Activated T-cell treated with anti-CD3 and anti-CD28 coated beads for 1 hour (primary cell): ENCODE measurements at places on chromosomes 13 and 19.
A peak's percentile ranks its signal among the peaks of the same experiment; 100 is the strongest.

DNA sequence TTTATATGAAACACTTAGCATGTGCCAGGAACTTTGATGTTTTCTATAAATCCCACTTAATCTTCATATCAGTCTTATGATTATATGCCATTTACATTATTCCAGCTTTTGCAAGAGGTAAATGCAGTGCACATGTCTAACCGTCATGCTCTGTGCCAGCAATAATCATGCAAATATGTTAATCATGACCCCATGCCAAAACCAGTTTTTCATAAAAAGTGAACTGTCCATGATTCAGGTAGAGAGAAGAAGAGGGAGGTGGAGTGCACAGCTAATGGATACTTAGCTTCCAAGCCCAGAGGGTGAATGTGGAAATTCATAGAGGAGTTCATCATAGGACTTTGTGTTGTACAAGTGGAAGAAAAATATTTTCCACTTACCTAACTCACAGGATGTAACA lies 458.4 kb downstream of the TBC1D4 start:
- DNase-seq = no peak

GRCh38 chr19:3353493-3353892 lies 12.9 kb upstream of the NFIC start:
- no peak for DNase-seq

DNA sequence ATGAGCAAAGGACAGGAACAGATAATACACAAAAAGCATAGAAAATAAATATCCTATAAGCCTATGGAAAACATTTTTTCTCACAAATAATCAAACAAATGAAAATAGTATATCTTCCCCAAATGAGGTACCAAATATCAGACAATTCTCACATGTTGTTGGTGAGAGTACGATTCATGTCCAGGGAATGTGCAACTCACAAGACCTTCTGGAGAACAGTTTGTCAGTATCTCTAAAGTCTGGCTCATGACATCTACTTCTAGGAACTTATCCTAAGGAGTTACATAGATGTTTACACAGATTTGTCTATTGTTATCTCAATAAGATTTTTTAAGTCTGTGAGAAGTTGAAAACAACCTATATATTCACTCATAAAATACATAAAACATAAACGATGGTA lies 80.3 kb upstream of the ARHGEF7 start:
- no peak for DNase-seq

DNA sequence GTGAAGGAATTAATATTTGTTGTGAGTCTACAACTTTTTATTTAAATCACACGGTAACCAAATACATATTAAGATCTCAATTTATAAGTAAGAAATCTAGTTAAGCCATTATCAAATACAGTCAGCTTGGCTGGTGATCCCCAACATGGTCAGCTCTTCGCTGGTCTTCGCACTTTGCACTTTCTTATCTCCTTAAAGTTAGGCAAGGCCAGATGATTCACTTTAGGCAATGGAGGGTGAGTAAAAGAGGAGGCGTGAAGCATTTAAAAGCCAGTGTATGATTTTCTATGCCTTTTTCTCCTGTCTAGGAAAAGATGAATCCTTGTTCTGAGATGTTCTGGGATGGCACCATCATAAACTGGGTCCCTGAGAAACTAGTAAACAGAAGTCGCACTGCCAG lies 793.7 kb upstream of the ARGLU1 start:
- no peak for DNase-seq

DNA sequence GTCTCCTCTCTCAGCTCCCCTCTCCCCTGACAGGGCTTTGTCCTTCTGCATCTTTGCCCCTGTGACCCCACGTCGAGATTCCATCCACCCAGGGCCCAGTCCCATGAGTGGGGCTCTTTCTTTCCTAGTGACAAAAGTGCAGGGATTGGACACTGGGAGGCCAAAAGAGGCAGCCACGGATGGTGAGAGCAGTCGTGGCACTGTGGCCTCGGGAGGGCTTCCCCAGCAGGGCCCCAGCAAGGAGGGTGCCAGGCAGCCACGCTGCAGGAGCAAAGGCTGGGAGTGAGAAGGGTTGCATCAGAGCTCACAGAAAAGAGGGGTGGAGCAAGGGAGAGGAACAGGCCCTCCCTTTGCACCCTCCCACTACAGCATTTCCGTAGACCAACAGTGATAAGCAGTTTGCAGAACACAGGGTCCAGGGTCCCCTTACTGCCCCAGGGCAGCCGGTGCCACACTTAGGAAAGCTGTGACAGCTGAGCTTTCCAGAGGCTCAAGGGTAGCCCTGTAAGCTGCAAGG lies 4.9 kb downstream of the ZSCAN1 start:
- DNase-seq = no peak

DNA sequence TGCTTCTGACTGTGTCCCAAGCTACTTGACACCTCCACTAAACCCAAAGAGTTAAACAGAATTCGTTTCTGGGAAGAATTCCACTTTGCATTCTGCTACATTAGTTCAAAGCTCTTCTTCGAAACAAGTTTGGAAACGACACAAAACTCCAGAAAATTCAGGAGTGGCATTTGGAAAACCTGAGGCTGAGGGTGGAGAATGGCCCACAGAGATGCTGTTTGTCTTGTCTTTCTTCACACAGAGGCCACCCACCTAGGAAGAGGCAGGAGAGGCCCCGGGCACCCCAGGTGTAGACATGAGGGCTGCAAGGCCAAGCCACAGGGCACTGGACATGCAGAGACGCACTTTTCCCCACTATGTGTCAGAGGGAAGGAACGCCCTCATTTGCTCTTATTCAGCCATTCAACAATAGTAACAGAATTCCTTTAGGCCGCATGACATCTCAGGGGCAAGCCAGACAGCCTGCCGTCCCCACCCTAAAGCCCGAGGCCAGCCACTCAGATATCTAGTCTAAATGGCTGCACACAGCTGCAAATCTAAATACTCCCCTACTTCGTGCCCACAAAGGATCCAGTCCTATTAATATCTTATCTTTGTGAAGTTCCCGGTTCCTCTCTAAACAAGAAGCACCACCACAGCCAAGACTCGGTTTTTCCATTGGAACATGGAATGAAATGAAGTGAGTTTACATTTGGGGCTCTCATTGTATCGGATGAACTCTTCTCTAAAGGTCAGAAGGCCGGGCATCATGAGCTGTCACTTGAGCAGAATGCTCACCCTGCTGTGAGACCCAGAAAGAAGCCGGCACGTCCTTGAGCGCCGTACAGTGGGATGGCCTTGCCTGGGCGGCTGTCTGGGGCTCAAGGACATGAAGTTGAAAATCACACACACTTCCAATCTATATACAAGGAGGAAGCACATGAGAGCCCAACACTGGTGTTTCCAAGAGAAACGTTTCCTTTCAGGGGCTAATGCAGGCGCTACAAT lies 19.8 kb downstream of the COL4A1 start:
- DNase-seq = no peak

DNA sequence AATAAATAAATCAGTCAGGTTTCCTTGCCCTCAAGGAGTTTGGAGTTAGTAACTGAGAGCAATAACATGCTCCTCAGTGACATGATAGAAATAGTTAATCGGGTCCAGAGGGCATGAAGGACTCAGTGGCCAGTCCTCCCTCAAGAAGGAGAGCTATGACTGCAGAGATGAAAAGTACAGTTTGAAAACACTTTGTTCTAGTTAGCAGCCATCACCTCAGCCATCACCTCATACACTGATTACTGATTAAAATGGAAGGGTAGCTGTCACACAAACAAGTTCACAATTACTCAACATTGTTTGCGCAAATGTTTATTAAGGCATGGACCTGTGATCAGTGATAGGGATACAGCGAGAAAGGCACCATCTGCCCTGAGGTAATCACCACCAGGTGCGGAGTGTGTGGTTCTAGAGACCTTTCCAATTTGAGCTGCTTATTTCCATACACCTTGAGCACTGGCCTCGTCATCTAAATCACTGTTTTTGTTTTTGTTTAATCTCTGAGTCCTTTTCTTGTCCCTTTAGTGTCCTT lies 85.3 kb upstream of the RAP2A start:
- no peak for DNase-seq

GRCh38 chr19:1864480-1865171 lies 1.2 kb upstream of the KLF16 start:
- peak; percentile 46 for DNase-seq

- DNase-seq = no peak
These were observed 12.8 kb upstream of the PEAK3 start for GRCh38 chr19:2294687-2295335.

DNA sequence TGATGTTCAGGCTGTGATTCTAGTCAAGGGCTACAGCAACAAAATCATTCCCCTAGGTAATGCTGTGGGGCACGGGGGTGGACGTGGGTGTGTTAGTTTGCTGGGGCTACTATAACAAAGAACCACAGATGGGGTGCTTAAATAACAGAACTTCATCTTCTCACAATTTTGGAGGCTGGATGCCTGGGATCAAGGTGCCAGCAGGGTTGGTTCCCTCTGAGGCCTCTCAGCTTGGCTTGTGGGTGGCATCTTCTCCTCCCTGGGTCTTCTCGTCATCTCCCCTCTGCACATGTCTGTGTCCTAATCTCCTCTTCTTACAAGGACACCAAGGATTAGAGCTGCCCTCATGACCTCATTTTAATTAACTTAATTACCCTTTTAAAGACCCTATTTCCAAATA lies 114.9 kb downstream of the ESD start:
- DNase-seq = no peak

DNA sequence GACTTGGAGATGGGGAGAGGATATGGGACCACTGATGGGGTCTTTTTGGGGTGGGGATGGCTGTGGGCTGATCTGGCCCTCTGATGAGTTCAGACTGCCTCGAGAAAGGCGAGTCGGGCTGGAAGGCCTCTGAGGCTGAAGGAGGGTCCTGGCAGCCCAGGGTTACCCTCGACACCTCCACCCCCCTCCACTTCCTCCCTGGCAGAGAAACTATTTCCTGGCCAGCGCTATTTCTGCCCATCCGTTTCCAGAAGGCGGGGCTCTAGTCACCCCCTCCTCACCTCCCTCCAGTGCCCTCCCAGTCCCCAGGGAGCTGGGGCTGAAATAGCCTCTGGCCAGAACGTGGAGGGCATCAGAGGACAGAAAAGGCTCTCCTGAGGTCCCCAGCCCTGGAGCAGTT lies 9.7 kb downstream of the EXOC3L2 start:
- no peak for DNase-seq

DNA sequence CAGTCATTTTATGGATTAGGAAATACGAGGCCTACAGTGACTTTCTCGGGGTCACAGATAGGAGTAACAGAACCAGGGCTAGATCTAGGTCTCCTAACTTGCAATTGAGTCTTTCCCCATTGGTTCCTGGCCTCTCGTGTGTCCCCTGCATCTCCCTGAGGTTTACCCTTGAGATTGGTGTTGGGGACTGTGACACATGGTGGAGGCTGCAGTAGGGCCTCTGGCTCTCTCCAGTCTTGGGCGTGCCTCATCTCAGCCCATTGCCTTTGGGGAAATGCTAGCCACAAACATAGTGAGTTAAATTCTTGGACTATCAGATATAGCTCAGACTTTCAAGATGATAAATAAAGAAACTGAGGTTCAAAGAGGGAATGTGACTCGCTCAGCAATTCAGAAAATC lies 212.1 kb downstream of the KCNRG start:
- DNase-seq = no peak

DNA sequence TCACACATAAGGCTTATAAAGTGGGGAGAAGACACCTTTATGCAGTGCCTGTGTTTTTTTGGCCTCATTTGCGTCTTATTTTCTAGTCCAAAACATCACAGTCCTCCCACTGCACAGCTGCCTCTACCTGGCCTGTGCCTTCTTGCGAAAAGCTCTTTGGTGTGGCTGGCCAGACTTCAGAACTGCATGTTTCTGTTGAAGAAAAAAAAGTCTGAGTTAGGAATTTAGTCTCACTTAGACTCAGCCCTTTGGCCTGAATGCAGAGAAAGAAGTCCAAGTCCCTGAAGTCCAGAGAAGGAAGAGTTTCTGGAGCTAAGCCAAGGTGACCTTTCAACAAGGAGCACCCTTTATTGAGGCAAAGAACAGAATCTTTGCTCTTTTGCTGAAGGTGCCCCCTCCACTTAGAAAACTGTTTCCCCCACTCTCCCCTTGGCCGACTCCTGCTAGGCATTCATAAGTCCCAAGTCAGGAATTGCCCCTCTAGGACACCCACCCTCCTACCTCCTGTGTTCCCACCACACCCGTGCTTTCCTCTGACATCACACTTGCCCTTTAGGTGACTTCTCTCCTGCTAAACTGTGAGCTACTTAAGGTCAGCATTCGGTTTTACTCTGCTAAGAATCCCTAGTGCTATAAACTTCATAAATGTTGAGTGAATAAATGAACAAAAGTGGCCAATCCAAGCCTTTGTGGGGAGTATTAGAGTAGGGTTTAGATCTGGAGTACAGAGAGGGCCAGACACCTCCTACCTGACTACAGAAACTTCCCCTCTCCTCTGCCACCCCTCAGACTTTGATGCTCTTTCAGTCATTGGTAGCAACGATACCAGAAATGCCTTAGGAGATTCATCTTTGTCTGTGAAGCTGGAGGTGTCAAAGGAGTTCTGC lies 226.8 kb downstream of the LACC1 start:
- no peak for DNase-seq

DNA sequence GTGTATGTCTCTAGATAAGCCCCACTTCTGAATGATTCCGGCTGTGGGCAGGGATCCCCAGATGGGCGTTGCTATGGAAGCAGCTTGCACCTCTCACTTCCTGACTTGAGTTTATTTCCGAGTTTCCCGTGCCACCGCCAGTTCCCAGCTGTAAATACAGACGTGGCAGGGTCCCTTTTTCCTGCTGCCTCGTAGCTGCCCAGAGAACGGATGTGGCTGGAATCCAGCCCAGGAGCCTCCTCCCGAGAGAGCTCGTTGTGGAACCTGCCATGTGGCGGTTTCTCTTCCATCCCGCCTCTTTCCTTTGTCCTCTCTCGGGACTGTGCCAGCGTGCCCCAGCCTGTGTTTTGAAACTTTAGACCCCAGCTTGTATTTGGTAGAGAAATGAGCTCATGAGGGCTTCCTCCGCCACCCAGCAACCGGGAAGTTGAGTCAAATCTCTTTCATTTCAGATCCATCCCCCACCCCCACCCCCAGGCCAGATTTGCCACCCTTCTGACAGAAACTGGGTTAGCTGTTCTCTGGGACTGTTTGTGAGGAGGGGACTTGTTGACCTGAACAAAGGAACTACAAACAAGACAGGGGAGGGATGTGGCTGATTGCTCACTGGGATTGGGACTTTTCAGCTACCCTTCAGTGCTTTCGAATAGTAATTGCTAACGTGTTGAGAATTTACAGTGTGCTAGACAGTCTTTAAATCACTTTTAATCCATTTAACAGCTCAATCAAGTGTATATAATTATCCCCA lies 96.6 kb downstream of the SIPA1L3 start:
- DNase-seq = no peak

DNA sequence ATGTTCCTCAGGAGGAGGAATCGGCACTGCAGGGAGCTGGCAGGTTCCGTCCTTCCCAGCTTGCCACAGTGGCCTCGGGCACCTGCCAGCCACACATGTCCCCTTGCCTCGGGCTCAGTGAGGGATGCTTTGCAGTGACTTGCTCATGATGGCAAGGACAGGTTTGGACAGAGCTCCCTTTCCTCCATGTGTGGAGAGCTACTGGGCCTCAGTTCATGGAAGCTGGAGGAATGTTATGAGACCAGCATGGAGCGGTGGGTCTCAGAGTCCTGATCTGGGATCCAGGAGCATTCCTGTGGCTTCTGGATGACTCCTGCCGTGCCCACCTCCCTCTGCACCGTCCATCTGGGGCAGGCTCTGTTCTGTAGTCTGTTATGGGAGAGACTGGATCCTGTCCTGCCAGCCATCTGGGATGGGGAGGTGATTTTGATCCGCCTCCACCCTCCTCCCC lies 59.2 kb downstream of the SIPA1L3 start:
- DNase-seq = no peak
